ENCODE measurements at places on chromosomes 5 and 9. TPM values are rescaled to one million over a fixed set of nuclear protein-coding genes. Genes with fewer than 3 reads are reported as not detected.

GRCh38 chr5:124235576-124235975, 510.9 kb downstream of the ZNF608 start:
- no peak for DNase-seq

Gene SCGB3A1
- 0.85 TPM for total RNA-seq

Gene KIF24
- total RNA-seq = 5.6 TPM

- DNase-seq = no peak
Measured at GRCh38 chr5:123428521-123429220, 5.5 kb upstream of the CEP120 start.

Gene TLR4
- 184 TPM for total RNA-seq

Gene MLANA
- total RNA-seq = not detected

- no peak for DNase-seq
Measured at GRCh38 chr9:131824953-131825495, 85.1 kb upstream of the RAPGEF1 start.

Gene OR13J1
- not detected for total RNA-seq

DNA sequence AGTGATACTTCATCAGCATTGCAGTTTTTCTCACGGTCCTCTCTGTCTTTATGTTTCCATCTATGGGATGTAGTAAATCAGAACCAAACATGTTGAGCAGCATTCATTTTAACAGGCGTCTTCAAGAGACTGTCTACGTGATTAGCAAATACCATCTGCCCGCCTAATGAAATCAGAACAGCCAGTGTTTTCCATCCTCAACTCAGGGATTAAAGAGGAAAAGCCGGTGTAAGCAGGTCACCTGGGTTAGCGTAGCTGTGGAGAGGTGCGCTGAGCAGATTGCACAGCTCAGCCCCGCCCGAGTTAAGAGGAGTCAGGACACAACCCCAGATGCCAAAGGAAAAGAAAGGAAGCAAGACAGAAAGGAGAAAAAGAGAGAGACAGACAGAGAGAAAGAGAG, 54.3 kb upstream of the ANKRD33B start:
- DNase-seq = no peak

DNA sequence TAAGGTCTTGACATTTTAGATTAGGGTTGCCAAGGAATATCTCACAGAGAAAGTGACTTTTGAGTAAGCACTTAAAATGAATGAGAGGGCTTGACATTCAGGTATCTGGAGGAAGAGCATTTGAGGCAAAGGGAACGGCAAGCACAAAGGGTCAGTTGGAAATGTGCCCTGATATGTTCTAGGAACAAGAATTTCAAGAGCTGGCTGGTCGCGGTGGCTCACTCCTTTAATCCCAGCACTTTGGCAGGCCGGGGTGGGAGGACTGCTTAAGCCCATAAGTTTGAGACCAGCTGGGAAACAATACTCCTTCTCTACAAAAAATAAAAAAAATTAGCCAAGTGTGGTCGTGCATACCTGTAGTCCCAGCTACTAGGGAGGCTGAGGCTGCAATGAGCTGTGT, 16.5 kb downstream of the KIAA1958 start:
- no peak for DNase-seq

Gene RCL1
- 12.1 TPM for total RNA-seq

- no peak for DNase-seq
Measured at GRCh38 chr5:176695073-176695472, 47.8 kb downstream of the TSPAN17 start.
